DMS153 (cell line): ENCODE measurements at places on chromosomes 16 and 17.

GRCh38 chr17:66533572-66533971, 231.2 kb downstream of the PRKCA start:
- no peak for DNase-seq

- no peak for DNase-seq
These were observed 677 bp downstream of the DEF8 start for GRCh38 chr16:89949121-89949742.

- DNase-seq, result no peak
These were observed 10.2 kb upstream of the NFATC3 start for GRCh38 chr16:68074850-68075555.

DNA sequence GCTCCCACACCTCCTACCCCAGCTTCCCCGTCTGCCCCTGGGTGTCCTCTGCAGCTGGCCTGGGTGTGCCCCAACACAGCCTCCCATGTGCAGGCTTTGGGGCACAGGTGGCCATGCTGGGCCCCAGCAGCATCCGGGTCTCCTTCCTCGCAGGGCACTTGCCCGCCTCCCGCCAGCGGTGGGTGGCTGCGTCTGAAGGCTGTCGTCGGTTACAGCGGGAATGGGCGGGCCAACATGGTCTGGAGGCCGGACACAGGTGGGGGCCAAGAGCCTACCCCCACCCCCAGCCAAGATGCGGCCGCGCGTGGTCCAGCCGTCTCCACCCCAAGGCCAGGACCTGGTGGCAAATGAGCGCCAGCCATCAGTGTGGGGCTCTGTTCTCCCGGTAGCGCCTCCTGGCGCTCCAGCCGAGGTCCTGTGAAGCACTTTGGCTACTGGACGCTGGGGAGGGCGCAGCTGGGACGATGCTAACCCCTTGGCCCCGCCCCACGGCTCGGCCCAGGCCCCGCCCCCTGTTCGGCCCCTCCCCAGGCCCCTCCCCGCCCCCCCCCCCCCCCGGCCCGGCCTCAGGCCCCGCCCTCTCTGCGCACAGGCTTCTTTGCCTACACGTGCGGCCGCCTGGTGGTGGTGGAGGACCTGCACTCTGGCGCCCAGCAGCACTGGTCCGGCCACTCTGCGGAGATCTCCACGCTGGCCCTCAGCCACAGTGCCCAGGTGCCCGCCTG, 7.3 kb upstream of the RHOT2 start:
- peak; percentile 48 for DNase-seq

GRCh38 chr17:11909348-11909747, 87.9 kb downstream of the ZNF18 start:
- DNase-seq, result no peak

DNA sequence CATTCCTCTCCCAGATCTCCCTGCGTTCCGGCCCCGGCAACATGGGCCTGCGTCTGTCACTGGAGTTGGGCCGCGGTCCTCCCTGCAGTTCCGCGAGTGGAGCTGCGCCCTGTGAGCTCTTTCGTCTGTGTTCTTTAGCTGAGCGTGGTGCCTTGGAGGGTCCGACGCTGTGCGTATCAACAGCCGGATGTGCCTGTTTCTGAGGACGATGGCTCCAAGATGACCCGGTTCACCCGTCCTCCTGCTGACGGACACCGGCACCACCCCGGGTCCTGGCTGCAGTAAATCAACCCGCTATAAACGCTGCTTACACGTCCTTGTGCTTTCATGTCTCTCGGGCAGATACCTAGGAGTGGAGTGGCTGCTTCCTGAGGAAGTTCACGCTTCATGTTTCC, 44.8 kb upstream of the GNG13 start:
- DNase-seq, result no peak

- DNase-seq, result no peak
These were observed 15.5 kb downstream of the SPNS2 start for GRCh38 chr17:4514206-4514605.

DNA sequence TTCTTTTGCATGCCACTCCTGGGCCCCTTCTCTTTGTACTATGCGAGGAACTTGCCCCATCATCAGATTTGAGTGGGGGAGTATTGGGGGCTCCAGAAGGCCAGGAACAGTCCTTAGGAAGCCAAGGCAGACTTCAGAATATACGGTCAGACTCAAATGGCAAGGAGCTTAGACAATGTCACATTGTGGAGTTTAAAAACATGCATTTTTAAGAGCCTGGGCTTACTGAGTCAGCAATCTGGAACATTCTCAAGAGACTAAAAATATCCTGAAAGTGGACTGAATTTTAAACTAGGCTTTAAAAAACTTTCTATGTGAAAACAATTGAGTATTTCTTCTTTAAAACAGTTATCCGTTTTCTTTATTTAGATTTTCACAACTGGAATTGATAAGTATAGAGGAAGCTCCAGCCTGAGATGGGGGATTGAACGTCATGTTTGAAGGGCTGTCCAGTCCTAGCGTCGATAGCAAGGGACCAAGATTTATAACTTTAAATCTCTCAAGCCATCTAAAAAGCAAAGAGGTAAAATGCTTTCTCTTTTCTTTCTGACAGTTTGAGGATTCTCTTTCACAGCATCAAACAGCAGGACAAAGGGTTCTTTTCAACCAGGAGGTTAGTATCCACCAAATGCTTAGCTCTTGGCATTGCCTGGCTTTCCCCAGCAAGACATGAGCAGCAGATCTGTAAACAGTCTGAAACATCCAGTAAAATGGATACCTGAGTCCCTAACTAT, 45.8 kb upstream of the CDRT4 start:
- DNase-seq, result no peak

- DNase-seq, result no peak
These were observed 4.5 kb upstream of the MNT start for GRCh38 chr17:2405247-2405926.

- DNase-seq, result no peak
These were observed 57.9 kb upstream of the CES5A start for GRCh38 chr16:55933038-55933437.

DNA sequence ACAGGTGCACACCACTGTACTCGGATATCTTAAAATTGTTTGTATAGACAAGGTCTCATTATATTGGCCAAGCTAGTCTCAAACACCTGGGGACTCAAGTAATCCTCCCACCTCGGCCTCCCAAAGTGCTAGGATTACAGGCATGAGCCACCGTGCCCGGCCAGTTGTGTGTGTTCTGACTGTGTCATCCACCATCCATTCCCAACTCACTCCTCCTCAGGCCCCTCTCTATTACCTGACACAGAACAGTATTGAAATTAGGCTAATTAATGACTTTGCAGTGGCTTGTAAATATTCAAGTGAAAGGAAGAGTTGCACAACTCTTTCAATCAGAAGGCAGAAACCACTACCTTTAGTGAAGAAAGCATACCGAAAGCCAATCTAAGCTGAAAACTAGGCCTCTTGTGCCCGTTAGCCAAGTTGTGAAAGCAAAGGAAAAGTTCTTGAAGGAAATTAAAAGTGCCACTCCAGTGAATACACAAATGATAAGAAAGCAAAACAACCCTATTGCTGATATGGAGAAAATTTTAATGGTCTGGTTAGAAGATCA, 28.7 kb downstream of the GOSR1 start:
- no peak for DNase-seq

DNA sequence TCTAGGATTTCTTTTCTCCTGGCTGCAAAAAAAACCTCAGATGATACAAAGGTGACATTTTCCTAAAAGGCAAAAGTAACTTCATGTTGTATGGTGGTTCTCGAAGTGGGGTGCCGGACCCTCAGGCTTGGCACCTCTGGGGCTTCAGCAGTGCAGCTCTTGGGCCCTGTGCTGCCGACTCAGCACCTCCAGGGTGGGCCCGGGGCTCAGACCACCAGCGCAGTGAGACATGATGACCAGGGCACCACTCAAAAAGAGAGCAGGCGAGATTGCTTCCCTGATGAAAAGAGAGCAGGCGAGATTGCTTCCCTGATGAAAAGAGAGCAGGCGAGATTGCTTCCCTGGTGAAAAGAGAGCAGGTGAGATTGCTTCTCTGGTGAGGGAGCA, 98.7 kb upstream of the ZNF750 start:
- no peak for DNase-seq
